ENCODE measurements at places on chromosomes 2 and 18.

DNA sequence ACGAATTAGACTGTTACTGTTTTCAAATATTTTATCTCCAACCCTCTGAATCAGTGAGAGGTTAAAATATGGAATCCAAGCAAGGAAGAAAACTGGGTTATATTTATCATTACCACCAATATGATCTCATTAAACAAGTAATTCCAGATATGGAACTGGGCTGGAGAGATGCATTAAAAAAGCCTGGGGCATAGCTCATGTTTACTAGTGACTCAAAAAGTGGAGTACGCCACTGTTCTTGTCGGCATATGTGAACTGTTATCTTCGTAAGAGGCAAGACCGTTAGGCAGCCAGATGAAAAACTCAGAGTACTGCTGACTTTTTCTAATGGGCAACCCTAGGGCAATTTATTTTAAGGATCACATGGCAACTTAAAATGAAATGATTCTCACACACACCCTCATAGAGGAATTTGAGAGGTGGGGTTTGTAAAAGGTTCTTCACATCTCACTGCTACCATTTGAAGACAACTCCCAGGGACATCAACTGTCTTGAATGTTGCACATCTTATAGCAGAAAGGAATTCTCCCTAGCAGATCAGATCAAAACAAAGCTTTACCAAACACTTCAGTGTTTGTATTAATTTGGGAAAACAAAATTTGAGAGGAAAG is 105.2 kb upstream of the TFCP2L1 start:
- no peak for DNase-seq

DNA sequence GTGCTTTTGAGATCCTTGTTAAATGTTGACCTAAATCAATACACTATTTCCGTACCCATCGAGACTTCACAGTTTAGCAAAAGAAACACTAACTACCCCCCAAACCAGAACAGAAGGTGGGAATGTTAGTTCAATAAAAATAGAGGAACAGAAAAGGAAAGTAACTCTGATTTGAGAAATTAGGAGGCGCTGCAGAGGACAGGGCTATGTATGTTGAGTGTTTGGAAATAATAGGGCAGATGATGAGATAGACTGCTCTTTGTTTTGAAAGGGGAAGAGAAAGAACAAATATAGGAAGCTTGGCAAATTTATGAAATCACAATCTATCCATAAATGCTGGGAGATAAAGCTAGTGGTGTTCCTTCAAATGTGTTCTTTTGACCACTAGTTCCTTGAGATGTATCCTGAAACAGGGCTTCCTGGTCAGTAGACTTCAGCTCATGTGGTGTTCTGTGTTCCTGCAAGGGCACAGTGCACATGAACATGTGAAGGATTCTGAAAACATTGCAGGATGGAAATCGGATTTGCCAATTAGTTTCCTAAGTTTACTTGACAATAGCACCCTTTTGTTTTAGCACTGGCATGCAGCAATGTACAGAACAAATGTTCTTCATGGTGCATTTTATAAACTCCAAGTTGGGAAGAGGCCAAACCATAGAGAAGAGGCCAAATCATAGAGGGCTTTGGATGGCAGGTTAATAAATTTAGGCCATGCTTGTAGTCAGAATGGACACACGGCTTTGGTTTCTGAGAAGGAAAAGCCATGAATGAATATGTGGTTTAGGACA is 39.8 kb downstream of the RHBDD1 start:
- DNase-seq = no peak

GRCh38 chr18:52730972-52731619 is 391.1 kb downstream of the DCC start:
- DNase-seq = no peak

GRCh38 chr2:26692279-26692896 is at the start of gene KCNK3:
KCNK3 (plus strand) TSS chr2:26692722; CDS start chr2:26692876, 154 bp downstream.
- DNase-seq = no peak

DNA sequence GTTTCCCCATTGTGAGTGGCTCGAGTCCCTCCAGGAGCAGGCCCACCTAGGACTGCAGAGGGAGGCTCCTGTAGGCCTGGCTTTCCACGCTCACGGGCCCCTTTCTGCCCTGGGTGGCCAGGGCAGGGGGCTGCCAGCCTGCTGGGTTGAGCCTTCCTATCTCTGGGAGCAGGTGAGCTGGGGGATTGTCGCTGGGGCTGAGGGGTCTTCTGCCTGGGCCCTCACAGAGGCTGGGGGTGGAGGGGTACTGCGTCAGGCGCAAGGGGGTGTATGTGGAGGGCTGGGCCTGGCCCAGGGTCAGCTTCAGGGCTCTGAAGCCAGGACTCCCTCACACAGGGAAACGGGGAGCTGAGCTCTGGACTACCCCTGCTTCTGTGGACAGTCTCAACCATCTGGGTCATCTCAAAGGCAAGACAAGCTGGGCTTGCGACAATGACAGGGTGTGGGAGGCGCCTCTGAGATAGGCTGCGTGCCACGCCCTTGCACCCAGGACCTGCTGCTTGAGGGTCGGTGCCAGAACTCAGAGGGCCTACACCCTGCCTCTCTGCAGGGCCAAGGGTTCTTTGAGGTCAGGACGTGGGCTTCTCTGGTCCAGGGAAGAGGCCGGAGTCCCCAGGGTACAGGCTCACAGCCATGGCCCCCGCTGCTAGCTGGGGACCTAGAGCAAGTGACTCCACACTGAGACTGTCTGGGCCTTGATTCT is 206.1 kb downstream of the TWIST2 start:
- no peak for DNase-seq

DNA sequence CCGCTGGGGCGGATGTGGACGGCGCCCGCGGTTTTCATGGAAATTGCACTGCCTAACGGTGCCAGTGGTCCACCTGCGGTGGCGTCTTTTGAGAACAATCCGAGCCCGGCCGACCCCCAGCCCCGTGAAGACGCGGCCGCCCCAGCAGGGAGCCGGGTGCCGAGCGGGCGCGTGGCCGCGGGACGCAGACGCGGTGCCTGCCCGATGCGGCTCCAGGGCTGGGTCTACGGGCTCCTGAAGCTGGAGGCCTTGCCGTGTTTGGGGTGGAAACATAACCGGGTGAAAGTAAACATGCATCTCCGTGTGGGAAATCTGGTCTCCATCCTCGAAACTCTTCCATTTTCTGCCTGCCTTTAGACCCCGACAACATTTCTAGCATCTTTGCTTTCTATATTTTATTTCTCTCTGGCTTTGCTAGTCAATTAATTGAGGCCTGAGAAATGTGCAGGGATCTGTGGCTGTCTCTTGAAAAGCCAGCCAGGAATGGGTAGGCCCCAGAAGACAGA is 572 bp downstream of the INPP4A start:
- no peak for DNase-seq

DNA sequence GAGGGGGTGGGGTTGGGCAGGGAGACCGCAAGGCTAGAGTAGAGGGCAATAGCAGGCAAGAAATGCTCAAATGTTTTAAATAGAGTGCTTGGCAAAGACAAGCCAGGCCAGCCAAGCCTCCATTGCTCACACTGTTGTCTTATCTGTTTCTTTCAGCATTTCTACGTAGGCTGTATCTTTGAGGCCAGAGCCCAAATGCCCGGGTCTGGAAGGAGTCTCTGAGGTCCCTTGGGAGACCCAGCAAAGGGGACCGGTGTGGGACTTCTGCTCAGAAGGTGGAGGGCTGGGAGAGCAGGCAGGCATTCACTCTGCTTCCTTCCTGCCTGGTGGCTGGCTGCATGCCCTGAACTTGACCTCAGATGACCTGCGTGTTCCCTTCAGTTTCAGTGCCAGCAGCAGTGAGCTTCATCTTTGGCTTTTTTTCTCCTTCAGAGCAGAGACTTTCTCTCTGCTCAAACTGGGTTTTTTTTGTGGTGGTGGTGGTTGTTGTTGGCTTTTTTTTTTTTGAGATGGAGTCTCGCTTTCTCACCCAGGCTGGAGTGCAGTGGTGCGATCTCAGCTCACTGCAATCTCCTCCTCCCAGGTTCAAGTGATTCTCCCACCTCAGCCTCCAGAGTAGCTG is 13.7 kb upstream of the TET3 start:
- DNase-seq = no peak

GRCh38 chr2:98804736-98805135 is 73.8 kb upstream of the MGAT4A start:
- DNase-seq = no peak
